ENCODE measurements at places on chromosomes 3 and 15.

- no peak for DNase-seq
Measured at GRCh38 chr3:129577925-129578786, 28.3 kb downstream of the PLXND1 start.

- DNase-seq, result peak; percentile 71
Measured at GRCh38 chr3:123723522-123724168, 138.8 kb upstream of the HACD2 start.

- no peak for DNase-seq
Measured at GRCh38 chr3:126393563-126393962, 1.1 kb upstream of the CFAP100 start.

- DNase-seq, result peak; percentile 93
Measured at GRCh38 chr15:92909136-92909781, 9.1 kb downstream of the CHD2 start.

- DNase-seq, result no peak
Measured at GRCh38 chr15:97059281-97059680, 728.8 kb downstream of the NR2F2 start.

DNA sequence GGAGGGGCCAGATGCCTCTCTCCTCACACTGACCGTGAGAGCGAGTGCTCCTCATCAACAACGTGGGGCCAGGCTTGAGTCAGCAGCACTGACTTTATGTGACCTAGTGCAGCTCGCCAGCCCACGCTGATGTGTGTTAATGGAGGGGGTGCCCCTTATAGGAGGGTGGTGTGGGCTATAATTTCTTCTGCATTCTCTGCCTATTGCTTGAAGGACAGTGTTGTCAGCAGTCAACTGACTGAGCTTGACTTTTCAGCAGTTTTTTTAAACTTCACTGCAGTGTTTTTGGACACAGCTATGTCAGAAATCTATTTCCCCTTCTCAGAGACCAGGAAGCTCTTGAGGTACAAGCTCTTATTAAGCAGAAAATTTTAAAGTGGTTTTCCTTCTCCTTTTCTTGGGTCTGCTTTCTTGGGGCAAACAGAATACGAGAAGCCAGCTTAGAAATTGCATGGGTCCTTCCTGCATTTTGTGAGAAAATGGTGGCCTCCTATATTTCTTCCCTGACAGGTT, 304.8 kb upstream of the CTDSPL start:
- DNase-seq, result no peak

DNA sequence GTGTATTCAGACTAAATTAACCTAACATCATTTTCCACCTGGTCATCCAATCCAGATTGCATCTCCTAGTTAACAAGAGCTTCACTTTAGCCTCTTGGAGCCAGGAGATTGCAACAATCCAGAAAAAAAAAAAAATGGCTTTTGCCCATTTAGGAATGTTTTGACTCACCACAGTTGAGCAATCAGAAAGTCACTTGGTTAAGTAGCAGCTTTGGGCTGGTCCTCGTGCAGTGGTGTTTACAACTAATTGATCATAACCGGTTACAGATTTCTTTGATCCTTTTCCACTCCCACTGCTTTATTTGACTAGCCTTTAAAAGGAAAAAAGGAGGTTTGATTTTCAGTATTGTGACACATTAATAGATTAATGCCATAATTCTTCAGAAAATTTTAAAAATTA, 688.8 kb upstream of the CCDC54 start:
- peak; percentile 98 for DNase-seq

DNA sequence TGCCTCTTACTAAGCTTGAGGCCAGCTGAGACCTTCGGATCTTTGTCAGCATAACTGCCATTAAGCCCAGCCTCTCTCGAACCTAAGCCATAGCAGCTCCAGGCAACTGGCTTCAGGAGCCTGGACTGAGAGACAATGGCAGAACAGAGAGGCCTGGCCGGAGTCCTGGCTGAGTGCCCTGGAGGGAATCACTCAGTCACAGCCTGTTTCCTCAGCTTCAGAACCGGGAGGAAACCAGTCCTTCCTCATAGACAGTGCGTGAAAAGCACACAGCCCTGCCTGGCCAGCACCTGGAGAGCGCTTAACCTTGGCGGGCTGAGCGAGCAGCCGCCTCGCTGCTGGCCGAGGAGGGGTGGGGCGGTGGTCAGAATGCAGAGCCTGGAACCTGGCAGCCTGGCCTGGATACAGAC, 21.6 kb downstream of the RNU5B-1 start:
- DNase-seq, result peak; percentile 34

- DNase-seq, result no peak
Measured at GRCh38 chr15:29773816-29774215, 48.5 kb downstream of the TJP1 start.

DNA sequence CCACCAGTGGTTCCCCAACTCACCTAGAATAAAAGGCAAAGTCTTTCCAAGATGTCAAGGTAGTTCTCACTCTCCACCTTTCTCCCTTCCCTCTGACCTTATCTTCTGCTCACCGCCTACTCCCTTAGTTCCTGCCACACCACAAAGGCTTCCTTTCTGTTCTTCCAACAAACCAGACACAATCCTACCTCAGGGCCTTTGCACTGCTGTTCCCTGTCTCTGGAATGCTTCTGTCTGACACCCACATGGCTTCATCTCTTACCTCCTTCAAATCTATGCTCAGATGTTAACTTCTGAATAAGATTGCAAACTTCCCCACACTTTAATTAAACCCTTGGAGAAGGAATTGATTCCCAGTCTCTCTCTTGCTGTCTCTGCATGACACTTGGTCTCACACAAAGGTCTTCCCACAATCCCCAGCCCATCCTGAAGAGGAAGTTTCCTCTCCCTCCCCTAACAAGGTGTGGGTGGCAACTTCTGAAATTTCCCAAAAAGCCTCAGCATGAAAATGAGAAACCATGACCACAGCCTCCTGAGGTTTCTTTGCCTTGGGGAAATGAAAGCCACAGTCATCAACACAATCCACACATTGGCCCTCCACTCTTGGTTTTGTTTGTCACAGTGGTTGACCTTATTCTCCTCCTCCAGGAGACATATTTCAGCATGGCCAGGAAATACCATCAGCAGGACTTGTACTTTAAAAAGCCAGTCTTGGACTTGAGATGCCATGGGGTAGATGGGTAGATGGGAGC, 3.0 kb upstream of the RYK start:
- DNase-seq, result peak; percentile 69

DNA sequence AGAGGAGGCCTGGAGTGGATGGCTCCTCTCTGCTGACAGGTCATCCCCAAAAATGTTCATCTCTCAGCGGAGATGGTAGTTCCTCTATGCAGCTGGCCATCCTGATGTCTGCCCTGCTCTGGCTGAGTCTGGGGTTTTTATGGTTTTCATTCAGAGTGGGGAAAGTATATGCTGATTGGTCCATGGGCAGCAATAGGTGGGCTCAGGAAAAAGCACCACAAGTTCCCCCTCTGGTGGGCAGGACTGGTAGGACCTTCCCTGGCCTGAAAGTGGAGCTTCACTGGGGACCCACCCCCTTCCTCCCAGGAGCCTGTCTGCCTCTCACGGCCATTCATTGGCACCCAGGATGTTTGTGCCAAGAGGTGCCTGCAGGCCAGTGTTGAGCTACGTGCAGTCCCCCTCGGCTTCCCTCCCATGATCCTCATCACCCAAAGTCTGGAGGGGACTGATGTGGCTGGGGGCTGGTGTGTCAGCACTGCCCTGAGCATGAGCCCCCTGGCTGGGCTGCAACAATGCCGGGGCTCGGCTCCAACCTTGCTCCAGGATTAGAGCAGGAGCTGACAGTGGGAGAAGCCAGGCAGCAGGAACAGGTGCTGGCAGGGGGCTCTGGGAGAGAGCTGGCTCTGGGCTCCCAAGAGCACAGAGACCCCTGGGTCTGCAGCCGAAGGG, 13.1 kb upstream of the BLOC1S6 start:
- no peak for DNase-seq

DNA sequence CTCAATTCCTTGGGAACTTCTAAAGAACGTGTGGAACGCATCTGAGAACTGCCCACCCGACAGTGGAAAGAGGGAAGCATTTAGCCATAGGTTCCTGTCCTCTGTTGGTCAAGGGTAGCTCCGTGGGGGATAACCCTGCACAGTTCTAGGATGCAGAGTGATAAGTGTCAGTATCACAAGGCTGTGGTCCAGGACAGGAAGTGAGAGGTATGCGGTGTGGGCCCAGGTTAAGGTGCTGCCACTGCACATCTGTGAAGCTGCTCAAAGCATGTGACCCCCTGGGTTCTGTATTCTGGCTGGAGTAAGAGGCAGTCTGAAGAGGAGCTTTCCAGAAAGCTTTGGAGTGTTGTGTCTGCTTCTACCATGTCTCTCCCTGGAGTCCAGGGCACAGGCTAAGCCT, 51.7 kb upstream of the HES1 start:
- DNase-seq, result no peak

DNA sequence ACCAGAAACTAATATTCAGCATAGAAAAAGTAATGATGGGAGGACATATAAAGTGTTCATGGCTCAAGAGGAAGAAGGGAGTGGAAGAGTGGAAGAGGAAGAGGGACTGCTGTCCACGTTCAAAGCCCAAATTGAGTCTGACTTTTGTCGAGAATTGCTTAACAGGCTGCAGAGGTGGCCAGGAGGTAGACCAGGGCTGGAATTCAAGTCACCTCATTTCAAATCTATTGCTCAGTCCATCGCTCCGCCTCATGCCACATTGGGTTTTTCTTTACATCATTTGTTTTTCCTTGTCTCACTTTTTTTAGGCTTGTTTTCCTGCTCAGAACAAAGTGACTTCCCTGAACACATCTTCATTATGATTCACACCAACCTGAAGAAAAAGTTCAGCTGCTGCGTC, 97.0 kb downstream of the RPL39L start:
- no peak for DNase-seq

GRCh38 chr3:115494826-115495225, 128.5 kb upstream of the GAP43 start:
- DNase-seq, result no peak

- DNase-seq, result no peak
Measured at GRCh38 chr3:101642441-101642840, 34.5 kb downstream of the ZBTB11 start.

- DNase-seq, result peak; percentile 61
Measured at GRCh38 chr15:43769584-43770228, 7.1 kb downstream of the ELL3 start.

DNA sequence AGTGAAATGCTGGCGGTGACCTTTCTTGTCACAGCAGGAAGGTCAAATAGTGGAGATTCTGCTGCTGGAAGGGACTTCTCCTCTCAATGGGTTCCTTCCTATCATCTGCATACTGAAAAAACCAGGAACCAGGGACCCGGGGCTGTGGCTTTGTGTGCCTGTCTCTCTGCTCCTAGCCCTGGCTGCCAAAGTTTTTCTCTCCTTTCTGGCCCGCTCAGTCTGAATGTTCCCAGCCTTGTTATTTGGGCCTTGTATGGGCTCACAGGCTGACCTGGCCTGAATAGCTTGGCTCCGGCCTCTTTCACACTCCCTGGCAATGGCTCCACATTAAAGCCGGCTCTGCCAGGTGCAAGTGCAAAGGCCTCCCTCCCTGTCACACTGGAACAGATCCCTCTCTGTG, 94.7 kb downstream of the LRIG1 start:
- no peak for DNase-seq
